ENCODE measurements at places on chromosomes 3 and 15.

DNA sequence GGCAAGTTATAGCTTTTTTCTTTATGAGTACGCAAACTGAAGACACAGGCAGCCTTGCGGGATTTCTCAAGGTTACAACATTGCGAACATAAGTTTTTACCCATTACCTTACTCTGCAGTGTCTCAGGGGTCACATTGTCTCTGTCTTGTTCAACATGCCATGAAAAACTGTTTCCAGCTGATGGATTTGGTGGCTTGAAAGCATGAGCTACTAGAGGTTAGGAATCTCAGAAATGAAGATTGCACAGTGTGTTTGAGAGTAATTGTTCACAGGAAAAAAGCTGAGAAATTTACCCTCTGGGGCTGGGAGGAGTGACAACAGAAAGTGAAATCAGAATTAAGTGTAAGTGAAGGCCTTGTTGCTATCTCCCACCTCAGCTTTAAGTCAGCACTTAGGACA, 568.6 kb downstream of the TAFA4 start:
- no peak for DNase-seq

DNA sequence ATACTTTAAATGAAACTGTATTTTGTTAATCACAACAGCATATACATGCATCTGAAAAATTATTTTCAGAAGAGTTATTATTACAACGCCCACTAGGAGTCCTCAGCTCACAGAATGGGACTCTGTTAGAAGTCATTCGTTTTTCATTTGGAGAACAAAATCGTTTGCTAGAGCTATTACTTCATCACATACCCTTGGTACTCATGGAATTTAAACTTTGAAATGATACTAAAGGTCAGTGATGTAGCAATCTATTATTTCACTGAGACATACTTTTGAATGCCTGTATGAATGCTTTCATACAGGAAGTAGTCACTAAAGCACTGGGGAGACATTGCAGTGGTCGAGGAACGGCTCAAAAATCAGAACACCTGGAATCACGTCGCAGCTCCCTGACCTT, 198.1 kb downstream of the MBNL1 start:
- DNase-seq, result no peak

DNA sequence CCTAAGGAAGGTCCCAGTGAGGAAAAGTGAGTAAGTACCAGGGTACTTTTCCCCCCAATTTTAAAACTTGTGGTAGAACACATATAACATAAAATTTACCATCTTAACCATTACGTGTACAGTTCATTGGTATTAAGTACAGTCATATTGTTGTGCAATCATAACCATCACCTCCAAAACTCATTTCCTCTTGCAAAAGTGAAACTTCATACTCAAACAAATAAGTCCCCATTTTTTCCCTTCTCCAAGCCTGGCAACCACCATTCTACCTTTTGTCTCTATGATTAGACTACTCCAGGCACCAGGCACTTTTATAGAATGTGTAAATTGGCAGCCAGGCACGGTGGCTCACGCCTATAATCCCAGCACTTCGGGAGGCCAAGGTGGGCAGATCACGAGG, 12.2 kb downstream of the PRC1 start:
- no peak for DNase-seq

GRCh38 chr3:138219255-138219654, 32.2 kb downstream of the ARMC8 start:
- DNase-seq, result no peak

DNA sequence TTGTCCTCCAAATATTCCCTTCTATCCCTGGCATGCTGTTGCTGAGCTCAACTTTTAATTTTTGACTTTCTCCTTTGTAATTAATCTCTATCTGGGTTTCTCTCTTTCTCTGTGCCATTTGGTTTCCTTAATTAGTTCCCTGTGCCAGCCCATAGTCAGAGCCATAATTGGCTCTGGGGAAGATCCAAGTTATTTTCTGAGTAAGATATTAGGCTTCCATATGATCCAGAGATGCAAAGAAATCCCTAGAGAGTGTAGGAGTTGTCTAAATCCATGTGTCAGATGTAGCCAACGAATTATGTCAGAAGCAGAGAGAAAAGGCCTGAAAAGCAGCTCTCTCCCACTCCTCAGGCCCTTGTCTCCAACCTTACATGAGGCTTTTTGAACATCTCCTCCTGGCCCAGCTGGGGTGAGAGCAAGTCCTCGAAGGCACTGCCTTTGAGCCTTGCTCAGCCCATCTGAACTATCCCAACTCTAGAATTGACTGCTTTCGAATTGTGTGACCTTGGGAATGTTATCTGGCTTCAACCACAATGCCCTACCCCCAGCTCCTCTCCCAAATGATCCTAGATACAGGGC, 46.4 kb downstream of the MOBP start:
- DNase-seq, result no peak

GRCh38 chr15:66743703-66744536, 41.9 kb downstream of the SMAD6 start:
- no peak for DNase-seq

DNA sequence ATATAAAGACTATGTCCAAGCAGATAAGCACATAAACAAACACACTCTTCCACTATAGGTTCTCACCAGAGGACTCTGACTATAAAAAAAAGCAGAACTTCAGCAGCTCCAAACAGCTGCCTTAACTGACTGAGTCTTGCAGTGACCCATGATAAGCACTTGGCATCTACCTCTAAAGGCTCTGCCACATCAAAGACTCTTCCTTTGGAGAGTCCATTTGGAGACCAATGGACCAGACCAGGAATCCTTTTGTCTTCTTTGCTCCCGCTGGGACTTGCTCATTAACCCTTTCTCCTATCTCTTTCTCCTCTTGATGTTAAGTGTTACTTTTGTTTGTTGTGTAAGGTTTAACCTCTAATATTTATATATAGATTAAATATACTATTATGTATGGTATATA, 424.1 kb downstream of the RSL24D1 start:
- no peak for DNase-seq

- no peak for DNase-seq
Measured at GRCh38 chr15:39326306-39326975, 254.4 kb upstream of the THBS1 start.

DNA sequence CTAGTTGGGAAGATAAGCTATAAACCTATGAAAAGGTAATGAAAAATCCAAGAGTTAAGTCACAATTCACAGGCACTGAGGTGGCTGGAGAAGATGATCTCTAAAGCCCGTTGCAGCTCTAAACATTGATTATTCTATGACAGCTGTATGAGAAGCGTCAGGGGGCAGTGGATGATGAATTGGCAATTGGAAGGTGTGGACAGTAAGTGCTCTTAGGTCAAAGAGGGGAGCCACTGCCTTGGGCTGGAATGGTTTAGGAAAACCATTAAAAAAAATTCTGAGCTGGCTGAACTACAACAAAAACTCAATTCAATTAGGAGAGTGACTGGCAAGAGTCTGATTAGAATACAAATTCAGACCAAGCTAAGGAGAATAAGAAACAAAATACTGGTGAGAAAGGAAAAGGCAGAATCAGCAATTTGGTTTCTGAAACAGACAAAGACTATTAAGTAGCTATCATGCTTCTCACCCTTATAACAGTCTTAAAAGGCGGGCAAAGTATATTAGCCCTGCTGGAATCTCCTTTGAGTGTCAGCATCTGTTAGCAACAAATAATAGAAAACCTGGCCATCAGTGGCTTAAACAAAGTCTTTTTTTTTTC, 8.8 kb upstream of the NMD3 start:
- DNase-seq, result no peak

DNA sequence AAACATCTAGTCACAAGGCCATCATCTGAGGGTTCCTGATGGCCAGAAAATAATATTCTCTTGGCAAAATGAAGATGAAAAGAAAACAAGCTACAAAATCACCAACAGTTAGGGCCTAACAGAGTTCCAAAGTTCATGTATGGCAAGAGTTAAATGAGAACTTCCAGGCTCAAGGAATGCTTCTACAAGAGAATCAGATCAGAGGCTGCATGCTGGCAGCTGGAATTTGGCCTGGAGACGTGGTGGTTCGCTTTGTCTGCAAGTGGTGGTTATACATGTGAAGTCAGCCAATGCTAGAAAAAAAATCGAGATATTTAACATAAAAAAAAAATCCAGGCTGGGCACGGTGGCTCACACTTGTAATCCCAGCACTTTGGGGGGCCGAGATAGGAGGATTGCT, 5.6 kb downstream of the SIAH2 start:
- no peak for DNase-seq

GRCh38 chr3:194109192-194109863, 26.6 kb upstream of the HES1 start:
- DNase-seq, result no peak

DNA sequence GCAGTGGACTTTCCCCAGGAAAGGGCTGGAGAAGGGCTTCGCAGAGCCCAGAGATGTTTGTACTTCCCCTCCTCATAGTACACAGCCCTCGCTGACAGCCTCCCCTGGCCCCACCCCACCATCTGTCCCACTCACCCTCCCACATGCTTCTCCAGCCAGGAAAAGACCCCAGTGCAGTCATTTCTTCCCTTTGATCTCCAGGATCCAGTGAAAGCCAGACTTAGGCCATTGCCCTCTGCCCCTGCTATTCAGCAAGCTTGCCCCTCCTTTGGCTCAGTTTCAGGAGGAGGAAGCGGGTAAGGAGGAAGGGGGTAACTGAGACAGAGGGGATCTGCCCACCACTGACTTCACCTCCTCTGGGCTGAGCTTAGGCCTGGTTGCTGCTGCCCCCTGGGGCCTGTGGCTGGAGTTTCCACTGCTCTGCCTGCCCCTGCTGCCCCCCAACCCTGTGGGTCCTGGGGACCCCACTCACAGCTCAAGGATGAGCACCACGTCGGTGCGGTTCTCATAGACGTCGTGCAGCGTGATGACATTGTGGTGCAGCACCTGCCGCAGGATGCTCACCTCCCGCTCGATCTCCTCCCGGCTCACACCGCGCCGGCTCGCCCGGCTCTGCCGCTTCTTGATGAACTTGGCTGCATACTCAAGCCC, 63.1 kb downstream of the DAPK2 start:
- no peak for DNase-seq

Measured in stimulated activated CD4-positive, alpha-beta T cell treated with anti-CD3 and anti-CD28 coated beads, Interleukin-15, amount 100 ng/mL, for 1 hour (primary cell).